NCI-H774 (cell line): ENCODE measurements at places on chromosomes 3 and 15.
A peak's percentile ranks its signal among the peaks of the same experiment; 100 is the strongest.

GRCh38 chr3:129383292-129383860 is 45.1 kb downstream of the EFCAB12 start:
- peak; percentile 8 for DNase-seq

GRCh38 chr3:127744253-127744815 is 71.6 kb downstream of the ABTB1 start:
- DNase-seq = no peak

- DNase-seq = peak; percentile 80
These were observed 777 bp downstream of the LOXL1 start for GRCh38 chr15:73927003-73927475.

- no peak for DNase-seq
These were observed 10.6 kb downstream of the RPS27L start for GRCh38 chr15:63146684-63147083.

- no peak for DNase-seq
These were observed 2.1 kb upstream of the SCAANT1 start for GRCh38 chr3:63914312-63914711.

GRCh38 chr3:27615555-27615954 is 106.6 kb downstream of the EOMES start:
- DNase-seq = no peak

DNA sequence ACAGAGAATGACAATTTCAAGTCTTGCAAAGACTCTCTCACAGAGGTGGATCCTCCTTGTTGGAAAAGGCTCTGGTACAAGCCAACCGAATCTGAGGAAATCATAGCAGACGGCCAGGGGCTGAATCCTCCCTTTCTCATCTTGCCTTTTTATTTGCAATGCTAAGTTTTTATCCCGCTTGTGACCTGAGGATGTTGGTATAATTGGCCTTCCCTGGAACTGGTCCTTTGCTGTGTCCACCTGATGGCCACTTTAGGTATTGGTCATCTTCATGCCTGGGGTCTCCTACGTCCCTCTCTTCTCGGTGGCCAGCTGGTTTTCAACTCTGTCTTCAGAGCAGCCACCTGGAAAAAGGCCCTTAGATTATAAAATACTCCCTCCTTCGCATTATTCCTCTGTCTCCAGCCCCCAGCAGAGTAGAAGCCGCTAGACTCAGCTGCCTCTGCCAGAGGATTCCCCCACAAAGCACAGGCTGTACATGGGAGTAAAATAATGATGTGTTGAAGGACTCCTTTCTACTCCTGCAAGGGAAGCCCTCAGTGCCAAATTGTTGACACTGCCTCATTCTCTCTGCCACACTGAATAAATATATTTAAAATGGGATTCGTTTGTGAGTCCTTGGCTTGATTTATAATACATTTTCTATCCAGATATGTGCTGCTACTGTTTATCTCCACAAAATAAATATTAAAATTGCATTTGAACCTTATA is 208.9 kb upstream of the CFAP20DC start:
- DNase-seq = no peak

DNA sequence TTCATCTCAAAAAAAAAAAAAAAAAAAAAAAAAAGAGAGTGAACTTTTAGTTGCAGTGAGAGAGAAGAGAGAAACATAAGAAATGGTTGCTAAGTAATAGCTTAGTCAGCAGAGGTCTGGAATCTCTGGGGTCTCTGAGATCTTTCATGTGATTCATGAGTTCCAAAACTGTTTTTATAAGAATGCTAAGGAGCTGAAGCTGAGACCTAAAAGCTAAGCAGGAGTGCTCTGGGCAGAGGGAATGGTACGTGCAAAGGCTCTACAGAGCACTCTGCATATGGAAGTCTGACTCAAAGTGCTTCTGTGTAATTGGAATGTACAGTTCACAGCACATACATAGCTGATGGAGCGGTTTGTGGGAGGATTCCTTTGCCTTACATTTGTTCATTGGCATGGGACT is 66.3 kb upstream of the LRIG1 start:
- DNase-seq = no peak

GRCh38 chr15:40543631-40544294 is 21.1 kb downstream of the CCDC32 start:
- no peak for DNase-seq

- DNase-seq = no peak
These were observed 50.4 kb downstream of the COL6A5 start for GRCh38 chr3:130395916-130396315.

DNA sequence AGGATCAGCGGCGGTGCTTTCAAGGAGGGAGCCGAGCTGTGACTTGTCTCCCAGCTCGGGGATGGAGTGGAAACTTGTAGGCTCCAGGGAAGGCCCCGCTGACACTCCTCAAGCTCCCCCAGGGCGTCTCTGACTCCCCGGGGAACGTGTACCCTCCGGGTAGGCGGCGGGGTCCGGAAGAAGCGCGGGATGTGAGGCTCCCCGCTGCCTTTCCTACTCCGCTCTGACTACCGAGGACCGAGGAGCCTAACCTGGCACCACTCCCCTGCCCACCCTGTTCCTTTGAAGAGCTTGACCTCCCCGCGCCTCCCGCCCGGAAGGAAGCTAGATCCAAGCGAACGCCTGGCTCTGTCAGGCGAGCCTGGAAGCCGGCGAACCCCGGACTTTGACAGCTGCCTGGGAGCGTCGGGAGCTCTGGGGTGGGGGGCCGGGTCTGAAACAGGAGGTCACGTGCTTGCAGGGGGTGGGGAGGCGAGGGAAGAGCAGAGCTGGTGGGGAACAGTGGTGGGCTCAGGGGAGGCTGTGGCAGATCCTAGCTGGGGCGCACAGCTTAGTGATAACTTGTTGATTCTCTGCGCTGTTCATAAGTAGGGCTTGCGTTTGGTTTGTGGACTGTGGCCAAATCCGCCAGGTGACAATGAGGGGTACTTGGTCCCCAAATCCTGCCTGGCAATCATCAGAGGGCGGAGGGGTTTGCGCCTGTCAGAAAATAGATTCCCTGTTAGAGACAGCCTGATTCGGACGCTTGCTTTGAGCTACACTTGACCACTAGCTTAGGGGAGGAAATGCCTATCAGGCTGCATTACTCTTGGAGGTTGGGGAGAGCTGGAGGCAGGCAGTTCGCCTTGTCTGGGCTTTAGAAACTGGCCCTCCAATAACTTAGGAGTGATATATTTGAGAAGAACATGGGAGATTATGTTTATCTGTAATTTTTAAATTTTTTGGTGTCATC is 1.2 kb downstream of the CLSTN2 start:
- peak; percentile 20 for DNase-seq

DNA sequence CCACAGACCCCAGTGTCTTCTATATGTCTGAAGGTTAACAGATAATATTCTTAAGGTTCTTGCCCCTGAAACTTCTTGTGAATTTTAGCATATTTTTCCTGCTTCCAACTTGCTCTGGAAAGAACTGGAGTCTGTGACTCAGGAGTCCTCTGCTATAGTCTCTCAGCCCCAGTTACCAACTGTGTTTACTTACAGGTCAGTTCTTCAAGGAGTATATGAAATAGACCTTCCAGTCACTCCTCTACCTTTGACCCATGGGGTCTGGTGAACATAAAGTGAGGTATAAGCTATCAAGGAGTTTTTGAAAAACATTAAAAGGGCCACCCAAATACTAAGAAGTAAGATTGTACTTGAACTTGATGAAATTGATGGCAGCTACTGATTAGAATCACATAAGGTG is 139.2 kb upstream of the ROPN1 start:
- no peak for DNase-seq

DNA sequence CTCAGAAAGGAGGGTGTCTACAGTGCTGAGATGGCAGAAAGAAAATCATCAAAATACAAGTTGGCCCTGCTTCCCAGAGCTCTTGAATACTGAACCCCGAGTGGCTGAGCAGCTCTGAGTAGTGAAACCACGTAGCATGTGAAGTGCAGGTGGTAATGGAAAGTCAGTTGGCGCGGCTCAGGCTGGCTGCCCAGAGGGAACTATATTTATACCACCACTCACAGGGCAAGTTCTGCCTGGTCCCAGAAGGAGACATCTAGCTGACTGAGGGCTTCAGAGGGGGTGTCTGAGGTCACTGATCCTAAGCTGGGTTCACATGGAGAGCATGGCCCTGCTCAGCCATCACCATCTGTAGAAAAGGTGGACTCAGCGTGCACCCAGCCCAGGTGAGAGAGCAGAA is 129.6 kb upstream of the AGBL1 start:
- no peak for DNase-seq

DNA sequence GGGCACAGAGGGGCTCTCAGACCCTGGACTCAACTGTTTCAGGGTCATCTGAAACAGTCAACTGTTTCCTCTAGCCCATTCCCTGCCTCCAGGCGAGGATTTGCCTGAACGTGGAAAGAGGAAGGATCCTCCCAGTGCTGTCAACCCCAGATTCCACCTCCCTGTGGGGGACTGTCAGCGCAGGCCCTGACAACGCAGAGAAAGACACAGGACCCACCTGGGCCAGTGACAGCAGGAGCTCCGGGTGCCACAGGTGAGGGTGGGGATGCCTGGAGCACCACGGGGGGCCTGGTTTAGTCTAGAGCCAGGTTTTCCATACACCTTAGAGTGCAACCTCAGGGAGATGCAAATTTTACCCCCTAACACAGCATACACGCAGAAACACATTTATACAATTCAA is 19.5 kb upstream of the LAMP3 start:
- no peak for DNase-seq

GRCh38 chr3:168088106-168088720 is 7.5 kb downstream of the GOLIM4 start:
- DNase-seq = no peak

DNA sequence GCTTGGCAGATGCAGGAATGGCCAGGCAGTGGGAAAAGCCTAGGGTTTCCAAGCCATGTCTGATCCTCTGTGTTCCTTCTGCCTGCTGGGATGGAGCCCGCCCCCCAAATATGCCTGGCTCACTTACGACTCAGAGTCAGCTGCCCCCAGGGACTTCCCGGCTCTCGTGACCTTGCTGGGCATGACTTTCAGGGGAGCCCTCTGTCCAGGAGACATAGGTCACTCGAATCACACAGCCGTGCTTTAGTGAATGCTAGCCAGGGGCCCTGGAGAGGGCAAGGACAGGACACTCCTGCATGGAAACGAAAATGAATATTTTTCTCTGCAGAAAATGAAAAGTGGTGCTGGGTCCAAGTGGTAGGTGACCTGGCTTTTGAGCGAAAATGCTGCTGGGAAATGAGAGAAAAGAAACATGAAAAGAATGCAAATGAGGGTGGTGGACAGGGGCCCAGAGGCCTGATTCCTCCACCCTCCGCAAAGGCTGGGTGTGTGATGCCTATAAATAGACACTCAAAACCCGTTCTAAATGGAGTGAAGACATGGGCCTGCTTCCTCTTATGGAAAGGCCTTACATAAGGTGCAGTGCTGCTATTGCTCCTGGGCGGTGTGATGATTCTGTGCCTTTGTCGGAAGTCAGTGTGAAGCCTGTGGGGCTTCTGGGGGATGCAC is 107.4 kb downstream of the APBA2 start:
- no peak for DNase-seq

- no peak for DNase-seq
These were observed 49.5 kb downstream of the CLDN1 start for GRCh38 chr3:190272747-190273146.

DNA sequence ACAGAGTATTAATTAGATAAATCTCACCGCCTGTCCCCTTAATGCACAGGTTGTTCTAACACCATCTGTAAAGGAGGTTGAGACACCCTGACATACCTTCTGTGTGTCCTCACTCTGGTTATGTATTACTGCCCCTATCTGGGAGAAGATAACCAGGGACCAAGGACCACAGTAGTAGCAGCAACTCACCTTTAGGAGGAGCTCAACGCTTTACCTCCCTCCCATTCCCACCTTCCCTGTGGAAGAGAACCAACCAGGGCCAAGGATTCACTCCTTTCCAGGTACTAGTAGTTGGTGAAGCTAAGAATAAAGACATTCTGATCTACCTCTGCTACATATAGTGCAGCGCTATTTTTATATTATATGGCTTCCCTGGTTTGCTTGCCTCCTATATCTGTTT is 232.6 kb downstream of the MEX3B start:
- DNase-seq = peak; percentile 30

DNA sequence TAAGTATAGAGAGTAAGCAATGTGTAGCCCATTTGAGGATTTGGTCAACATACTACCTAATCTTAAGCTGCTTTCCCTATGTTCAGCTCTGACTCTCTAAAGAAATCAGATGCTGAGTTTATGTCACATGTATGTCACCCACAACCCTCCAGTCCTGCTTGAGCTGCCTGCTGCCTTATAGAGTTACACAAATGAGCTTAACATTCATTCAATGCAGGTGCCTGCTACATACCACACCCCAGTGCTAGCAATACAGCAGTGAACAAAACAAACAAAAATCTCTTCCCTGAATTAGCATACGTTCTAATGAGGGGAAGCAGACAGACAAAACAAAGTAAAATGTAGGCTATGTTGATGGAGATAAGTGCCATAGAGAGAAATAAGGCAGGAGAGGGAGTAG is 93.0 kb downstream of the HHLA2 start:
- no peak for DNase-seq

DNA sequence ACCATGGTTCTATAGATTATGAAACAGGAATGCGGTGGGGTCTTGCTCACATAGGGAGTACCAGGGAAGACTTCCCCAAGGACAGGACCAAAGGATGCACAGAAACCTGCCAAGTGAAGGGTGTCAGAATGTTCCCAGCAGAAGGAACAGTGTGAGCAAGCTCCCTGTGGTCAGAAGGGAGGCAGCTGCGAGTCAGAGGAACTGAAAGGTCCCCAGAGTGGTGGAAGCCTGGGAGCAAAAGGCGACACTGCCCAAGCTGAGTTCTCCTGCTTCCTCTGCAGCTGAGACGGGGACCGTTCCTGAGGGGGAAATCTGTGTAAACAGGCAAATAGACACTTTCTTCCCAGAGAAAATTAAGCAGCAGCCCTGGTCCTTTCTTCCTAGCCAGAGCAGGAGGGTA is 14.2 kb upstream of the SLC6A6 start:
- DNase-seq = no peak

DNA sequence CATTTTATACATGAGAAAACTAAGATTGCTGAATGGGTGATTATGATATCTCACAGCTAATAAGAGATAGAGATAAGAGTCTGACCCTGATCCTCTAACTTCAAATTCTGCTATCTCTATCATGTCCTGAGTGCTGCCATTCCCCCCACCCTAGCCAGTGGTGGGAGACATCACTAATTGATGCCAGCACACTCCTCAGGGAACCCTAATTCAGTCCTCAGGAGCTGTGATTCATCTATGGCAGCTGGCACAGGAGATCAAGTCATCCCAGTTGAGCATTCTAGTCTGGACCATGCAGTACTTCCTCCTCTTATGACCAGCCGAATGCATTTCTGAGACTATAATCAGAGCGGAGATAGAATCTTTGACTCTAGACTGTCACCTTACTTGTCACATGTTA is 71.9 kb downstream of the SYNM start:
- DNase-seq = no peak

GRCh38 chr3:27089068-27089467 is 280.1 kb downstream of the NEK10 start:
- no peak for DNase-seq

DNA sequence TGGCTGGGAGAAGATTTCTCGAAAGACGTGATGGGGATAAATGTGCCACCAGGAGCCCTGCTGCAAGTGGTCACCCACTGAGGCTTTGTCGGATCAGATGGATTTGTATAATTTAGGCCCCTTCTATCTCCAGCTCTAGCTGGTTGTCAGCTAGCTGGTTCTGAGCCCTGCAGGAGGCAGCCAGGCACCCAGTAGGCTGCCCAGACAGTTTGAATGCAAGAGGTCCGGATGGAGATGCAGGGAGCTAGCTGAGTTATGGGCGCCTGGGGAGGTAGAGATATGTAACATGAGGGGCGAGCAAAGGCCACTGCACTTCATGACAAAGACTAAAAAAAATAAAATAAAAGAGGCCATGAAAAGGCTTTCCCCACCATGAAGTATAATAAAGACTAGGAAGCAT is 35.1 kb upstream of the ADPGK start:
- DNase-seq = no peak

GRCh38 chr15:75985971-75986370 is 26.3 kb downstream of the NRG4 start:
- DNase-seq = no peak

- no peak for DNase-seq
These were observed 16.4 kb upstream of the ST8SIA2 start for GRCh38 chr15:92377083-92377789.
